HT1080 (cell line): ENCODE measurements at places on chromosomes 7 and 10. TPM values are rescaled to one million over a fixed set of nuclear protein-coding genes. Genes with fewer than 3 reads are reported as not detected.

DNA sequence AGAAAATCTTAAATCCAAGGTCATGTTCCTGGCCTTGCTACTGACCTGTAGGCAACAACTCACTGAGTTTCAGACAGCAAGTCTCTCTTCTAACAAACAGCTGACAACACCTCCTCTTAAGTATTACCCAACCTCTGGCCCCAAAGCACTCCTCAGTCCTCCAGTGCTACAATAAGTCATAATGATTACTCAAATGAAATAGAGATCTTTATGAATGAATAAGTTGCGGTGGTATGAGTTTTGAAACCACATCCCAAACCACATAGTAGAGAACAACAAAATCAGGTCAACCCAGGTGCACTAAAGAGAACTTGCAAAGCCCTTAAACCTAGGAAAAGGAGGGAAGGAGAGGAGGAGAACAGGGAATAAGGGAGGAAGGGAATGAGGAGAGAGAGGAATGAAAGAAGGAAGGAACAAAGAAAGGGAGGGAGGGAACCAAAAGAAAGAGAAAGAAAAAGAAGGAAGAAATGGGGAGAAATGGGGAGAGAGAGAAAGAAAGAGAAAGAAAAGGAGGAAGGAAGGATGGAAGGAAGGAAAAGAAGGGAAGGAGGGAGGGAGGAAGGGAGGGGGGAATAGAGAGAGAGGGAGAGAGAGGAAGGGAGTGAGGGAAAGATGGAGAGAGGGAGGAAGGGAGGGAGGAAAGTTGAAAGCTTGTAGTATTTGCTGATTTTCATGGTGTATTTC lies 142.8 kb upstream of the CALCR start:
- DNase-seq: peak; percentile 75

FAM237B gene
- total RNA-seq: not detected in 2 replicates

GRCh38 chr7:155094636-155095135 lies 24.6 kb downstream of the HTR5A start:
- no peak for DNase-seq

C7orf33 gene
- not detected in 2 replicates for total RNA-seq

- no peak for DNase-seq
These were observed 314.1 kb downstream of the LRRTM3 start for GRCh38 chr10:67239864-67240497.

GRCh38 chr7:12731775-12732174 lies 44.3 kb downstream of the ARL4A start:
- DNase-seq: no peak

MBL2 gene
- total RNA-seq: not detected in 2 replicates

GRCh38 chr10:43931308-43931930 lies 282.7 kb upstream of the ZNF32 start:
- peak; percentile 40 for DNase-seq
